Muscle of arm (tissue), 14 donors: ENCODE measurements at places on chromosomes 3 and 15.

DNA sequence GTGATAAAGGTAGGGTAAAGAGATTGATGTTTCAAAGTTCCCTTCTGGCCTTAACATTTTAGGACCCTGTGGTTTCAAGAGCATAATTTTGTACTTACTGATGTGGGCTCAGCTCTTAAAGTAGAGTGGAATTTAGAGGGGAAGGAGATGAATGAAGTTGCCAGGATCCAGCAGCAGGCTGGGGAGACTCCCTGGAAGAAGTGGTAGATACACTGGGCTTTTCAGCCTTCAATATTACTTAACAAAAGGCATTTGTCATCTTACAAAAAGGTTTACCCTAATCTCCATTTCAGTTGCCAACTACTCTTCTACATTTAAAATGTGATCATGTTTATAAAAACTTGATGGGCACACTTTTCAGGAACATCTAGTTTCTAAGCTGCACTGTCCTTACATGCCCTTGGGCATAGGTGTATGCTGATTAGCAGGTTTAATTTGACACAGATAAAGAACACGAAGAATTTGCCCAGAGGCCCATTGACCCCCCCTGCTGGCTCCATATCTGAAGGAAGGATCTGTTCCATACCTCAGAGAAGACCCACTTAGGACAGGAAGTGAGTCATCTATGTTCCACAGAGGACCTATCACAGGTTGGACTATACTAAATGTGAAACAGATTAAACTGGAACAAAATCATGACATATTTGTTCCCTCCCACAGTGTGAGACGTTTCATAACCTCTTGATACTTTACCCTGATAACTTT is 93.0 kb upstream of the LPP start:
- no peak for DNase-seq

DNA sequence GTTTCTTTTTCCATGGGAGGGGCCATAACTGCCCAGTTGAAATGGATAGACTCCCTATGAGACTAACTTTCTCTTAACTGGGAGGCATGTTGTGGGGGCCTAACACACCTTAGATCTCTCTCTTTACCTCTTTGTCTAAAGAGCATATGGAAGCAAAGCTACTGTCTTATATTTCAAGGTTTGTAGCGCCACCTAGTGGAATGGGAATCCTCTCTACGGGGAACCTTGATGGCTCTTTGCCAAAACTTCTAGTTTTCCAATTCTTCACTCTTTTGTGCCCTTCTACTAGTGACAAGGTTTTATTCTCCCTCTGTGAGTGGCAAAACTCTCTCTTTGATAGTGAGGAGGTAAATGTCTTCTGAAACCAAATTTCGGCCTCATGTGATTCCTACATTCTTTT is 1030.4 kb upstream of the CADM2 start:
- no peak for DNase-seq

DNA sequence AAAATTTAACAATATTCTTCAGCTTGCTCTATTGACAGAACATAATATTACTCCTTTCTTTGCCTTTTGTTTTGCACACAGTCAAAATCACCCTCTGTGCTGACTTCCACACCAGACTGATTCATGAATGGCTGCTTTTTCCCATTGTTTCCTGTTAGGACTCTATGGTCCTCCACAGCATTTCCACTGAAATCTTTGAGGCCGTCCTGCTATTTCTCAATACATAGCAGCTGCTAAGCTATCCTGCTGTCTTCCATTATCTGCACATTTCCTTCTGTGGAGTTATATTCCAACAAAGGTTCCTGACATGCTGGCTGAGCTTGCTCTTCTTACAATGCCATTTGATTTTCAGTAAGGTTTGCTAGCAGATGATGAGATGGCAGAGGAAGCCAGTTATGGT is 153.3 kb downstream of the EPHA3 start:
- DNase-seq: no peak

- no peak for DNase-seq
These were observed 30.8 kb upstream of the BHLHE40 start for GRCh38 chr3:4948395-4948794.

DNA sequence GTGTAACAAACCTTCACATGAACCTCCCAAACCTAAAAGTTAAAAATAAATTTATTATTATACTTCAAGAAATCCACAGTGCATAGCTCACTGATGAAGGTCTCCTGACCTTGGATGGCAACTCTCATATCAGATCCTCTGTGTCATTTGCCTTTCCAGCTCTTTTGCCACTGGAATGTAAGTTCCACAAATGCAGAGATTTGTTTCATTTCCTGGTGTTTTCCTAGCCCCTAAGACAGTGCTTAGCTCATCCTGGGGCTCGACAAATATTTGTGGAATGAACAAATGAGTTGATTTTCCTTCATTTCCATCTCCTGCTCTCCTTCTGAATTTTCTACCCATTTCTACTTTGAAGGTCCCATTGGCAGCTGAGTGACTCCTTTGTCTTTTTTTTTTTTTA is 56.0 kb downstream of the FRMD4B start:
- DNase-seq: no peak

DNA sequence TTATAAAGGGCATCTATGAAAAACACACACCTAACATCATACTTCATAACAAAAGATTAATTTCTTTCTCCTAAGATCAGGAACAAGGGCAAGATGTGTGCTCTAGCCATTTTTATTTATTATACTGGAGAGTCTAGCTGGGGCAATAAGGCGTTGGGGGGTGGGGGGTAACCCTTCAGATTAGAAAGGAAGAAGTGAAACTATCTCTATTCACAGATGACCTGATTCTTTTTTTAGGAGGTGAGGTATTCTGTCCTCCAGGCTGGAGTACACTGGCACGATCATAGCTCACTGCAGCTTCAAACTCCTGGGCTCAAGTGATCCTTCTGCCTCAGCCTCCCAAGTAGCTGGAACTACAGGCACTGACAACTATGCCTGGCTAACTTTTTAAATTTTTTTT is 89.5 kb upstream of the MANF start:
- DNase-seq: no peak

- DNase-seq: no peak
These were observed 151.2 kb downstream of the SERPINI1 start for GRCh38 chr3:167886690-167887089.

DNA sequence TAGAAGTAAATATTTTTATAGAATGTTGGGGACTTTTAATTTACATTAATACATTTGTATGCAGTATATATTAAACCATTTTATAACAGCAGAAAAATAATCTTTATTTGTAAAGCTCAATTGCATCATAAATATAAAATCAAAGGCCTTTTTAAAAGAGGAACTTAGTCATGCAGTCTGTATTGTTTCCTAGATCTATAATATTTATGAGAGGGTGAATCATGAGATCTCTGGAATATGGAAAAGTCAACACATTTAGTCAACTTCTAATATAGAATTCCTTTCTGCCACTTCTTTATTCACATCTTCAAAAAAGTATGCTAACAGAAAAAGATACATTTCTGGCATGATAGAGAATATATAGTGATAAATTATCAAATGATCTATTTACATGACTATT is 410.3 kb upstream of the ZNF385D start:
- no peak for DNase-seq

DNA sequence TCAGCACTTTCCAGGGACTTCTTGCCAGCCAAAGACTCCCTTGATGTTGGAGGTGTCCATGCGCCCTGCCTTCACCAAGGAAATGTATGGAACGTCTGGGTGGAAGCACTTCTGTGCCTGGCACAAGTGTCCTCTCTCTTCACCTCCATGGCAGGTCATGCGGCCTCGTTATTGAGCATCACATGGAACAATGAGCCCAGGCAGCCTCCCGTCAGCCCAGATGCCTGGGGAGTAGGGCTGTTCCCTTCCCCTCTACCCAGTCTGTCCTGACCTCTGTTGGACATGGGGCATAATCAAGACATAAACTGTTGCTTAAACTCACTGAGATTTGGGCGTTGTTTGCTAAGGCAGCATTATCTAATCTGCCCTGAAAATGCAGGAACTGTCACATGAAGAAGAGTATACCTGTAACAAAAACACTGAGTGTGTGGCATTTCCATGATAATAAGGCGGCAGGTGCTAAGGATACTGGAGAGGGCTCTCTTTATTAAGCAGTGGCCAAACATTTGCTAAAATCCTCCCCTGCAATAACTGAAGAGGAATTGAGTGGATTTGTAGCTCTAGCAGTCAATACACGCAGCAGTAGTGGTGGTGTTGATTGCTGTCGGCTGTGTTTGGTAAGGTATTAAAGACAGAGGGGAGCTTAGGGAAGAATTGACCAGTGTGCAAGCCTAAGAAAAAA is 338.2 kb upstream of the ATP10A start:
- DNase-seq: no peak

DNA sequence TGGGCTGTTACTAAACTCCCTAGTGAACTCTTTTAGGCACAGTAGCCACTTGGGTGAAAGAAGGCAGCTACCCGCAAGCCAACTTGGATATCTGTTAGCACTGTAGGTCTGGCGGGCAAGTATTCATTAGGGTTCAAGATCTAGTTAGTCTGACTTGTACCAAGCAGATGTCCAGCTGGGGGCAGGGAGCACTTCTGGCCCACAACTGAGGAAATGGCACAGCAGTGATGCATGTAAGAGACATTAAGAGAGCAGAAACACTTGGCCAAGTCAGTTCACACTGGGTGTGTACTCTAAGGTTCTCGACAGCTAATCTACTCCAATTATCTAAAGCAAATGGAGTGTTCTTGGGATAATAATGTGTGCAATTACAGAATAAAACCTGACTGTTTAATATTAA is 131.7 kb downstream of the CTNNB1 start:
- DNase-seq: no peak

- no peak for DNase-seq
These were observed 335.0 kb upstream of the CTNNB1 start for GRCh38 chr3:40864146-40864782.

DNA sequence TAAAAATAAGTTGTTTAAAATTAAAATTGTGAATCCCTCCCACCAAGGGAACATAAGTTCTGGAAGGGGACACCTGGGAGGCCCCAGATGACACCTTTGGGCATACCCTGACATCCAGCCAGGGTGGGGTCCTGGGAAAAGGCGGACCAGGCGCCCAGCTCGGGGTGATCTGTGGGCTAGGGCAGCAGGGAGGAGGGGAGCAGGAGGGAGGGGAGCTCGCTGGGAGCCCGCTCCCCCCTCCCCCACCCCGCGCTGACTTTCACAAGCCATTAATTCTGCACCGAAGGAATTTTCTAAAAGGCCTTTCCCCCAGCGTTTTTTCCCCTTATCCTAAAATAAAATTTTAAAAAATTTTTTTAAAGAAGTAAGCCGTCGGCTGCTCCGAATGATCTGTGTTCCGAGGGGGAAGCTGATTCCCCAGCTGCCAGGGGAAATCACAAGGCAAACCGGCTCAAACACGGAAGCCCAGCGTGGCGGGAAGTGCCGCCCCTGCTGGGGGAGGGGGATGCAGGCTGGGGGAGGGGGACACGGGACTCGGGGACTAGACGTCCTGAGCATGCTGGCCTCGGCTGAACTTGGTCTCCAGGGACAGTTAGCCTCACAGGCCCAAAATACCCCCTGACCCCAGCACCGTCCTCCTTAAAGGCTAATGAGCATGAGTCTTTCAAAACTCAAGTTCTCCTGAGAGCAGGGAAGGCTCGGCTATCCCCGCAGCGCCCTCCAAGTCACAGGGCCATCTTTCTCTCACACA is 13.9 kb downstream of the PLXND1 start:
- no peak for DNase-seq
